ENCODE measurements at places on chromosomes 3 and 15. TPM values are rescaled to one million over a fixed set of nuclear protein-coding genes. Genes with fewer than 3 reads are reported as not detected.
A peak's percentile ranks its signal among the peaks of the same experiment; 100 is the strongest.

DNA sequence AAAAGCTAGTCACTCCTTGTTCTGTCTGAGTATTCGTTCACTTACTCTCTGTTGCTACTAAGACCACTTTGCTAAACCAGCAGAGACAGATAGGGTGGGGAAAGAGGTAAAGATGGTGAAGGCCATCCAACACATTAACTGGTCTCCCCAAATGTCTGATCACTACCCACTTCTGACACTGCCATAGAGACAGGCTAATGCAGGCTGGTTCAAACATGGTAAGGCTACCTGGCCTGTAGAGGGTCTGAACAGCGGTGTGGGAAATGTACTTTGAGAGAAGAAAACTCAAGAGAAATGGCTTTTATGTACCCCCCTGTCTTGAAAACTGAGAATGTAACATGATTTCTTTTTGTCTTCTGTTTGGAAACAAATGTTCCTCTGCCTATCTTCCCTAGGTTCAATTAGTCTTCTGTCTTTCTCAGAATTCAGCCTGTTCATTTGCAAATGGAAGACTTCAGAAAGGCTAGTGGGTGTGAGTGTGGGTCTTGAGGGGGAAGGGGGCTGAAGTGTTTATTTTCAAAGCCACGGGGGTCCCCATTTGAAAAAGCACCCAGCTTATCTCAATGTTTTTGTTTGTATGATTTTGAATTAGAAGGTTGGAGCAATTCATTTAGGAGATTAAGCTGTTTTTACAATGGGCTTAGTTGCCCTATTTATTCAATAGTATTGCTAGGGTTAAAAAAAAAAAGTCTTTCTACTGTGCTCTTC lies 15.8 kb downstream of the ALDH1A2 start:
- no peaks in the 10 kb centered on the region for H3K36me3 ChIP-seq
- H3K4me1 ChIP-seq, result no peaks in the 10 kb centered on the region
- no peak for DNase-seq
- H3K4me3 ChIP-seq, result no peak overlapping the region
- H3K27me3 ChIP-seq, result no peaks in the 10 kb centered on the region
- no peak overlapping the region for H3K27ac ChIP-seq

The DAPK2 gene
- total RNA-seq, result 1.3 TPM

DNA sequence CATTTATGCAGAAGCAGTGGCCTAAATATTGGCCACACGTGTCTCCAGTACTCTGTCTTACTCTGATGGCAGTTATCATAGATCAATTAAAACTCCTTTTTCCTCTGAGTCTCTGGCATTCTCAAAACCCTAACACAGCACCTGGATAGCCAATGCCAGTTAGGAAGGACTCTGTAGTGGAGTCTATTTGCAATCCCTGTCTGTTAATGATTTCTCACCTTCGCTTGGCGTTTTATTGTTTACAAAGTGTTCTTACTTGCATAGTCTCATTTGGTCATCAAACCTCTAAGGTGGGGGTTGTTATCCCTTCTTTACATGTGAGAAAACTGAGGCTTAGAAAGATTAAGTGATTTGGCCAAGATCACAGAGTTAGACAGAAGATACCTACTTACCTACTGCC lies 258.8 kb downstream of the IL5RA start:
- no peaks in the 10 kb centered on the region for H3K27me3 ChIP-seq
- no peak overlapping the region for H3K4me3 ChIP-seq
- no peak overlapping the region for H3K27ac ChIP-seq
- no peaks in the 10 kb centered on the region for H3K36me3 ChIP-seq
- H3K4me1 ChIP-seq, result no peaks in the 10 kb centered on the region
- no peak for DNase-seq

DNA sequence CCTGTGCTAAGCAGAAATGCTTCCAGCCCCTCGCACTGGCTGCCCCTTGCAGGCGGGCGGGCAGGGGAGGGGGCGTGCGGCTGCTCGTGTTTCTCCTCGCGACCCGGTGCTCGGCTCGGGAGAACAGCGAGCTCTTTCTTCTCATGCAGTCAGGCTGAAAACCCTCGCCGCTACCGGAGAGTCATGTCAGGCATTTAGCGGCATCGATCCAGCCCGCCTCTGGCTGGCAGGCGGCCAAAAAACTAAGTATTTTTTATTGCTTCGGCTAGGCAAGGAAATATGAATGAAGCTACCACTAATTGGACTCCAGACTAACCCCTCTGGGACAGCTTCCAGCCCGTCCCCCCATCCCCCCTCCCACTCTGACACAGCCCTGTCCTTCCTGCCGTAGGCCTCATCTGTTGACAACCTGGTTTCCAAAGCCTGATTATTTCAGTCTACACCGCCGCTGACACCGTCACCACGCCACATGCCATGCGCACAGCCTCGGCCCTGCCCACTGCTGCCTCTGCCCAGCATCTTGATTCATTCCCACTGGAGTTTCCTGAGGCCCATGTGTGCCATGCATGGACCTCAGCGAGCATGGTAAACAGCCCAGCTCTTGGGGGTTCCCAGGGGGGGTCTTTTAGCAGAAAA lies 35.3 kb downstream of the TLE3 start:
- H3K4me3 ChIP-seq, result no peak overlapping the region
- no peaks in the 10 kb centered on the region for H3K36me3 ChIP-seq
- H3K27ac ChIP-seq, result no peak overlapping the region
- no peaks in the 10 kb centered on the region for H3K27me3 ChIP-seq
- peak; percentile 88 for DNase-seq
- peaks cover 8% of the 10 kb centered on the region for H3K4me1 ChIP-seq

The CACNA2D3 gene
- 3.8 TPM for total RNA-seq

DNA sequence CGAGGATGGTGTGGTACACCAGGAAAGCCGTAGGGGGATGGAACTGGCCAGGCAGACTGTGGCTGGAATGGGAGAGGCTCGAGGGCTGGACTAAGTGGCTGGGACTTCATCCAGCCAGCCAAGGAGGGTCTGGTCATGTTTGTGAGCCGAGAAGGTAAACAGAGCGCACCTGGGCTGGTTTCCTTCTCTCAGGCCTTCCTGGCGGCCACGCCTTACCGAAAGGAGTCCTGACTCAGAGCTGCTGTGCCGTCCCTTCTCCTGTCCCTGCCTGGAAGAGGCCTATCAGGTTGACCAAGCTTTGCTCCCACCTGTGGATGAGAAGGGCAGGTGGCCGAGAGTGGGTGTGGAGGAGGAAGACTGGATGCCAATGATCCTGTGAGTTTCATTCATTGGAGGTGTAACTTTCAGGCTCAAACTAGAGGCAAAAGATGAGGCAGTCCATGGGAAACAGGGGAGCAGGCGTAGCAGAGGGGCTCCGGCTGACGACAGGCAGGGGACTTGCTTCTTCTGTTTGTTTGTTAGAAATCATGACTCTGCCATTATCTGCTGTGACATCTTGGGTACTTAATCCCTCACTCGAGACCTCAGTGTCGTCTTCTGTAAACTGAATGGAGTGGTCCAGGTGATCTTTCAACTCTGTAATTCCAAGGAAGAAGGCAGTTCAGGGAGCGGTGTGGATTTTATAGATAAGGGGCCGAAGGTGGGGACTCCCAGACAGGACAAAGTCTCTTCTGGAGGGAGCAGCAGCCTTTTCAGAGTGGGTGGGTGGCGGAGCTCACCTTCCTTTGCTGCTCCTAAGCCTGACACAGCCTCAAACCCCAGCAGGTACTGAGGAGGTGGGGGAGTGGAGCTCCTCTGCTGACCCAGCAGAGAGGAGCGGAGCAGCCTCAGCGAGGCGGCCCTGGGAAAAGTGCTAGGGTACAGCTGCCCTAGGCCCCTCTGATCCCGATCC lies 71.8 kb upstream of the GATM start:
- H3K36me3 ChIP-seq, result no peaks in the 10 kb centered on the region
- H3K27ac ChIP-seq, result no peak overlapping the region
- H3K4me1 ChIP-seq, result no peaks in the 10 kb centered on the region
- H3K4me3 ChIP-seq, result no peak overlapping the region

Data from ovary (tissue), 10 donors.